ENCODE measurements at places on chromosomes 7 and 10.

GRCh38 chr7:55250313-55250712 is 114.8 kb upstream of the LANCL2 start:
- peak; percentile 66 for DNase-seq

DNA sequence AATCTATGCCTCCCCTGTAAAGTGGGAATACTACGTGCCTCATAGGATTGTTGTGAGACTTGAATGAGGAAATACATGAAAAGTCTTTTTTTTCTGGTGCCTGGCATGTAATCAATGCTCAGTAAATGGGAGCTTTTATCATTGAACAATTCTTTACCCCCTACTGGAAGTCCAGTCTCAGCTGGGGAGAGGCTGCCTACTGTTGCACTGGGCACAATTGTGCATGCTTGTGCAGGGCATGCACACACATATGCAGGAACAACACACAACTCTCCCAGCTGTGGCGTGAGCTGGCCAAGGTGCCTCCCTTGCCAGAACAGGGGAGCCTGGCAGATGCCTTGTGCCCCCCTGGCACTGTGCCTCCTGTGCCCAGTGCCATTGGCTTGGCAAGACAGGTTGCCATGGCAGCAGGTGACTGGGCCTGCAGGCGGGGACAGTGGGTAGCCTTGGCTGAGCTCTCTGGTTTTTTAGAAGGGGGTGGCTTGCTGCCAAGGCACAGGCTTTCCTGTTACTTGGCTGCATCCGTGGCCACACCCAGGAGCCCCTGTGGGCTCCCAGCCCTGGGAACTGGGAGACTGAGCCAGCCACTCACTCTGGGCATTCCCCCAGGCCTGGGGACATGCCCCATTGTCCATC is 16.1 kb upstream of the PALD1 start:
- peak; percentile 86 for DNase-seq

GRCh38 chr10:77028042-77028441 is 609.6 kb downstream of the KCNMA1 start:
- DNase-seq: no peak

DNA sequence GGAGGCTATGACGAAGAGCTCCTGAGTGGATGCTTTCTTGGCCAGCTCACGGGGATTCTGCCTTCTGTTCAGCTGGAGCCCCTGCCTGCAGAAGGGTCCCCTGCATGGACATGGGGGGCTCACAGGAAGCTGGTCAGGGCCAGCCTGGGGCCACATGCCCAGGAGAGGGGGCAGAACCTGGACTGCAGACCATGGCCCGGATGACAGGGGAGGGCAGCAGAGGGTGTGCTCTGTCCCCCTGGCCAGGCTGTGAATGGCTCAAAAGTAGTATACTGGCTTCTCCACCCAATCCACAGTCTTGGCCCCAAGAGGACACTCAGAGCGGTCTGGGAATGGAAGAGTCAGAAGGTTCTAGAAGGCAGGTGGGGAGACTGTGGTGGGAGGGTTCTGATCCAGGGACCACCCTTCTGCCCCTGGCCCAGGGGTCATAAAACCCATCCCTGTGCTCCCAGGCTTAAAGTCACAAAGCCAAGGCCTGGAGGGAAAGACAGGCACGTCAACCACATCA is 40.3 kb downstream of the PPIF start:
- DNase-seq: no peak

DNA sequence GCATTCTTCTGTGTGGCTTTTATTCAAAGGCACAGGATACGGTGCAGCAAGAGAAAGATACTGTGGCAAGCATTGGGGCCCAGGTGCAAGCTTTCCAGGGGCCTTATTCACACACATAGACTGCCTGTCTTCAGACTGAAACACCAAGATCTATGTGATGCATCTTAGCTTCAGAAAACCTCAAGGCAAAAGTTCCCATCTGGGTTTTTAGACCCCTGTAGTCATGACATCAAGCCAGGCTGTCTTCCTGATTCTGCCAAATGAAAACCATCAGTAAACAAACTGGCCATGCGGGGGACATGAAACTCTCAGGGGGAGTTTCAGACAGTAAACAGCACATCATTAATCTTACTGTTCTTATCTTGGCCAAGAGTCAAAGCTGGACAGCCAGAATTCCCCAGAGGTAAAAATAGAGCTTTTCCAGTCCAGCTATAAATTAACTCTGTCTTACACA is 9.8 kb downstream of the AGBL3 start:
- DNase-seq: no peak

GRCh38 chr10:11337516-11337915 is 273.9 kb downstream of the USP6NL start:
- DNase-seq: no peak

GRCh38 chr10:102402512-102402896 is 7.0 kb downstream of the NFKB2 start:
- no peak for DNase-seq

DNA sequence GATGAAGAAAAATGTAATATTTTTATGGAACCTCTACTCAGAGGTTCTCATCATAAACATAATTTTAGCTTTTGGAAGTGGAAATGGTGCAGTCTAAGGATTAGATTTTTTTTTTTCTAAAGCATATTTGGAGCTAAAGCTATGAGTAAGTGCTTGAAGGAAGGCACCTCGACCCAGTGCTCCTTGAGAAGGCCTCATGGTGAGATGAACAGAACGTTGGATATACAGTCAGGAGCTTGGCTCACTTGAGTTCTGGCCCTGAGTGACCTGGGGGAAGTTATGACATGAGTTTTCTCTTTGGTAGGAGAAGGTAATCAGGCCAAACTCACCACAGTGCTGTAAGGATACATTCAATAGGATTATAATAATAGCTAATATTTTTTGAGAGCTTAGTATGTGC is 163.3 kb downstream of the JCAD start:
- peak; percentile 14 for DNase-seq

DNA sequence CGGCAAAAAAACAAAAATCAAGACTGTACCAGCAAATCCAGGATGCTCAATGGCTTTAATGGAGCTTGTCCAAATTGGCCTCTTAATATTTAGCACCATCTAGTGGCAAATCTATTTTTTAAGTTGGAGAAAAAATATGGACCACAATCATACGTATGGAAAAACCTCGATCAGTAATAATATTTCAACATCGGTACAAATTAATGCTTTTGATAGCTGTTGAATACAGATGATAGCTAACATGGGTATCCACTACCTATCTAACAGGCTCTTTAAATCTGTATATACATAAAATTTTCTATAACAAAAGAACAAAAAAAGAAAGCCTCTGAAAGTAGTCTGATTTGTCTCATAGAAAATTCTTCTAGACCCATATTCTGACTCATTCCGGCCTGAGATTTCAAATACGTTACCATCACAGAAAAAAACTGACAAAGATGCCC is 29.2 kb downstream of the COA1 start:
- DNase-seq: peak; percentile 64

GRCh38 chr10:32346134-32346550 is 816 bp downstream of the EPC1 start:
- peak; percentile 94 for DNase-seq

- no peak for DNase-seq
Measured at GRCh38 chr7:92723943-92724342, 112.4 kb downstream of the CDK6 start.

- DNase-seq: no peak
Measured at GRCh38 chr7:26688936-26689506, 175.4 kb downstream of the SKAP2 start.

GRCh38 chr7:148697256-148698006 is 1.3 kb upstream of the CUL1 start:
- DNase-seq: no peak

GRCh38 chr10:50538555-50539398 is 85.0 kb downstream of the SGMS1 start:
- DNase-seq: no peak

DNA sequence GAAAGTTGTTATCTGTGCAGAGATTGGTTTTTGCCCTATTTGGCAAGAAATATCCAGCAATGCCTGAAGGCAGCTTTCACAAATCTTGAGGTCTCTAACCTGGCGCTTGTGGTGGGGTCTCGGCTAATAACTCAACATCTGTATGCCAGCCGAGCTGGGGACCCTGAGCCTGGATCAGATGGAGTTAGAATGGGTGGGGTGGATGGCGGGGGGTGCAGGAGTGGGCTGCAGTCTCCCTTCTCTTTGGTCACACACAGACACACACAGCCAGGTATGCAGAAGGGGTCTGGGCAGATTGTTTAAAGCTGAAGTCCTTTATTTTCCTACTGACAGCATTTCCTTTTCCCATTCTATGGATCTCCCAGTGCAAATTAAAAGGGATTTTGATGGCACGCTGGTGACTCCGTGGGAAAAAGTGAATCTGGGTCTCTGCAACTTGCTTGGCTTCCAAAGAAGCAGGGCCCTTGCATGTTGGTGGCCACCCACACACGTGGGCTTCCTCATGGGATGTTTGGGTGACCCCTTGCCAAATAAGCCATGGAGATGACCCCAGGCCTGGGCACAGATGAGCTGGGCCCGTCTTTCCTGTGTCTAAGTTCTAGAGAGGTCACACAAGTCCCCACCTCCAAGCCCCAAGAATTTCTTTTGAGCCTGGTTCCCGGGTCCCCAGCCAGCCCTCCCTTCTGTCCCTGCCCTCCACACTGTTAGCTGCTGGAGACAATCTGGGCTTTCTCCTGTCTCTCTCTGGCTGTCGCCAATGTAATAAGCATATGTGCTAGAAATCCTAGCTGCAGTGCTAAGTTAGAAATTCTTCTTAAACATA is 39.9 kb upstream of the EMX2 start:
- DNase-seq: no peak

DNA sequence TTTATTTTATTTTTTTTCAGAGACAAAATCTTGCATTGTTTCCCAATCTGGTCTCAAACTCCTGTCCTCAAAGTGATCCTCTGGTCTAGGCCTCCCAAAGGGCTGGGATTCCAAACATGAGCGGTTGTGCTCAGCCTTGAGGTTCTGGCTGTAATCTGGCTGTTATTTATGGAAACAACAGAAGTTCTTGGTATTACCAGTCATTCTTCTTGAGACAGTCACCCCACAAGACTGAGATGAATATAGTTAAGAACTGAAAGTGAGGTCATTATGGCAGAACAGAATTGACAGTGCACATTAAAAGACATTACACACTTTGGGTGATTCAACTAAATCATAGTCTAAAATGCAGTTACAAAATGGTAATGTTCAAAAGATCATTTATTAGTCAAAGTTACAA is 719.5 kb downstream of the ZWINT start:
- DNase-seq: no peak

GRCh38 chr10:33381451-33382215 is 47.2 kb upstream of the NRP1 start:
- DNase-seq: no peak

DNA sequence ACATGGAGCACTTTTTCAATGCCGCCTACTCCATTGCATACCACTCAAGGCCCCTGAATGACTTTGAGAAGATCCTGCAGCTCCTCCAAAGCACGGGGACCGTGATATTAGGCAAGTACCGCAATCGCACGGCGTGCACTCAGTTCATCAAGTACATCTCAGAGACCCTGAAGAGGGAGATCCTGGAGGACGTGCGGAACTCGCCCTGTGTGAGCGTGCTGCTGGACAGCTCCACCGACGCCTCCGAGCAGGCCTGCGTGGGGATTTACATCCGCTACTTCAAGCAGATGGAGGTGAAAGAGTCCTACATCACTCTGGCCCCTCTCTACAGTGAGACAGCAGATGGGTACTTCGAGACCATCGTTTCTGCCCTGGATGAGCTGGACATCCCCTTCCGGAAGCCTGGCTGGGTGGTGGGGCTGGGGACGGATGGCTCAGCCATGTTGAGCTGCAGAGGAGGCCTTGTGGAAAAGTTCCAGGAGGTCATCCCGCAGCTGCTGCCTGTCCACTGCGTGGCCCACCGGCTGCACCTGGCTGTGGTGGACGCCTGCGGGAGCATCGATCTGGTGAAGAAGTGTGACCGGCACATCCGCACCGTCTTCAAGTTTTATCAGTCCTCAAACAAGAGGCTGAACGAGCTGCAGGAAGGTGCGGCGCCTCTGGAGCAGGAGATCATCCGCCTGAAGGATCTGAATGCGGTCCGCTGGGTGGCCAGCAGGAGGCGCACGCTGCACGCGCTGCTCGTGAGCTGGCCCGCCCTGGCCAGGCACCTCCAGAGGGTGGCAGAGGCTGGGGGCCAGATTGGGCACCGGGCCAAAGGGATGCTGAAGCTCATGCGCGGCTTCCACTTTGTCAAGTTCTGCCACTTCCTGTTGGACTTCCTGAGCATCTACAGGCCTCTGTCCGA is 12.7 kb upstream of the ATP6V0E2 start:
- no peak for DNase-seq

DNA sequence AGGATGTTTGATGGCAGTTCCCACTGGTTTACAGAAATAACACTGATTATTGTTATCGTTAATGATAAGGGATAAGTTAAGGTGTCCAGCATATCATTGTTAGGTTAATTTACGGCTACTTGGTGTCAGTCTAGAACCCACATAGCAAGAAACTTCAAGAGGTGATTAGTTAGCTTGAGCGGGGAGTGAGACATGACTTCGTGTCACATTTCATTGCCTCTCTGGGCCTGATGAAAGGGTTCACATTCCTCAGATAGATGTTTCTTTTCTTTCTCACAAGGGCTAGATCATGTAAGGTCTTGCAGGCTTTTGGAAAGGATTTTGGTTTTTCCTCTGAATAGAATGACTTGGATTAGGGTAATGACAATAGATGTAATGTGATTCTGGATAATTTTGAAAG is 26.7 kb downstream of the WAC start:
- DNase-seq: no peak

- DNase-seq: no peak
Measured at GRCh38 chr10:88417387-88418030, 165.6 kb downstream of the RNLS start.

GRCh38 chr10:94412449-94412848 is 10.1 kb downstream of the TBC1D12 start:
- no peak for DNase-seq

All from MCF 10A (cell line).